Activated T-helper 2 cell treated with anti-CD3 and anti-CD28 coated beads, Interferon-gamma antibody, Interleukin-2, Interleukin-4, amounts not matched to agents 10 μg/mL and 5 μg/mL and 100 μg/mL, durations not matched to agents 14 hours and 24 hours and 36 hours (primary cell): ENCODE measurements at places on chromosomes 13 and 19. TPM values are rescaled to one million over a fixed set of nuclear protein-coding genes. Genes with fewer than 3 reads are reported as not detected.

Gene NCCRP1
- total RNA-seq = not detected in 2 replicates

DNA sequence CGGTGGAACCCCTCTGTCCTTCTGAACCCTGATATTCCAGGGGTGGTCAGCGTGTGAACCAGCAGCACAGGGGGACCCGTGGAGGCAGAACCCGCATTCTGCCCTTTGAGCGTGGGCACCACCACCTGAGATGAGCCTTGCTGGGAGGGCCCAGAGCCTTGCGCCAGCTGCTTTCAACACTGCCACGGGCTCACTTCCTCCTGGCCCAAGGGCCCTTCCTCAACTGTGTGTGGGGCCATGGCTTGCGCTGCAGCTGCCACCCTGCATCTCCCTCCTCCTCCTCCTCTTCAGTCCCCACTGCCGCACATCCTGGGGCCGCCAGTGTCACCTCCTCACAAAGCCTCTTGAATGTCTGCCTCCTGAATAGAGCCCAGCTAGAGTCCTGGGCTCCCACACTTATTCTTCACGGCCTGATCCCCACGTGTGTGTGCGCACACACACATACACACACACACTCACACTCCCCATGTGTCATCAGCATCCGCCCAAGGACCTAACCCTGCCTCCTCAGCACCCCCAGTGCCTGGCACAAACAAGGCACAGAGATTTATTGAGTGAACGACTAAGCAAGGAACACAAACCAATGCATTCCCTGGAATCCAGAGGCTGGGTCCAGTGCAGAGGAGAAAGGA is 26.9 kb upstream of the TMEM160 start:
- DNase-seq = no peak

- peak; percentile 46 for DNase-seq
These were observed 190.9 kb downstream of the COL4A1 start for GRCh38 chr13:110116072-110116487.

Gene BST2
- total RNA-seq = 129 and 133 TPM in 2 replicates

GRCh38 chr19:38233740-38234251 is 9.8 kb upstream of the DPF1 start:
- DNase-seq = peak; percentile 73

DNA sequence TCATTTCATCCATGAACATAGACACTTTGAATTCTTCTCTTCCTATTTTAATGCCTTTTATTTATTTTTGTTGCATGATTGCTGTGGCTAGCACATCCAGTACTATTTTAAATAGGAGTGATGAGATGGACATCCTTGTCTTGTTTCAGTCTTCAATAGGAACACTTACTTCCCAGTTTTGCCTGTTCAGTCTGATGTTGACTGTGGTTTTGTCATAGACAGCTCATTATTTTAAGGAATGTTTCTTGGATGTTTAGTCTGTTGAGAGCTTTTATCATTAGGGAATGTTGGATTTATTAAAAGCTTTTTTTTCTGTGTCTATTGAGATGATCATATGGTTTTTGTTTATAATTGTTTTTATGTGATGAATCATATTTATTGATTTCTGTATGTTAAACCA is 586.6 kb downstream of the SLITRK1 start:
- no peak for DNase-seq
